ENCODE measurements at places on chromosomes 7 and 10.
A peak's percentile ranks its signal among the peaks of the same experiment; 100 is the strongest.

- DNase-seq = no peak
Measured at GRCh38 chr10:120077707-120078492, 185.4 kb downstream of the SEC23IP start.

- no peak for DNase-seq
Measured at GRCh38 chr10:97103316-97104080, 82.3 kb downstream of the SLIT1 start.

- no peak for DNase-seq
Measured at GRCh38 chr7:18607025-18607424, 111.5 kb downstream of the HDAC9 start.

DNA sequence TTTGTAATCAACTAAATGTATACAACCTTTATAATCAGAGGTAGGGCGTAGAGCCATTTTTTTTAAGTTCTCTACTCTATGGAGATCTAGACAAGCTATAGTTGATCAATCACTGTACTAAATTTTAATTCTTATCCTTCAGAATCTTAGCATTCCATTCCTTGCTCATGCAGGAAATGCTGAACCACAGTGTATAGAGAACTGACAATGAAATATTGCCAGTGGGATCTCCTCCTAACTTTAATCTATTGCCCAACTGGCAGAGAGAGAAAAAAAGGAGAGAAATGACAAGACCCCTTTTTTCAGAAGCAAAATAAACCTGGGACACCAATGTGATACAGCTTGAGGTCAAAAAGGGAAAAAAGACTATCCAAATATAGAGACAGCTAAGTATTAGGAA lies 26.4 kb upstream of the PPP3CB start:
- DNase-seq = no peak

DNA sequence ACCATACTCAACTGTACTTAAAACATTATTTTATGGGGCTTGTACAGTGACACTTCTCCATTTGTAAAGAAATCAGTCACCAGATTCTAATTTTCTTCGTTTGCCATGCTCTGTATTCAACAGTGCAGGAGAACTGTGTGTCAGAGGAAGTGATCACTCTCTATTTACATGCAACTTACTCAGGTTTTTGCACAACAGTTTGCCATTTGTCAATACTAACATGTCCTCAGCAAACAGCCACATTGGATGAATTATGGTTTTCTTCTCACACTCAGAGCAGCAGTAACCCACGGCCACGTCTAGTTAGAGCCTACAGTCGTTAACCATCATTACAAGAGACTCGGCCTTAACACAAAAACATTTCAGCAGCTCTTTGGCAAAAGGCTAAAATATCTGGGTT lies 69.2 kb upstream of the SP4 start:
- no peak for DNase-seq

GRCh38 chr10:102241032-102241443 lies 274 bp downstream of the PITX3 start:
- peak; percentile 50 for DNase-seq

GRCh38 chr10:42939685-42940366 lies 137.0 kb upstream of the RET start:
- DNase-seq = no peak

DNA sequence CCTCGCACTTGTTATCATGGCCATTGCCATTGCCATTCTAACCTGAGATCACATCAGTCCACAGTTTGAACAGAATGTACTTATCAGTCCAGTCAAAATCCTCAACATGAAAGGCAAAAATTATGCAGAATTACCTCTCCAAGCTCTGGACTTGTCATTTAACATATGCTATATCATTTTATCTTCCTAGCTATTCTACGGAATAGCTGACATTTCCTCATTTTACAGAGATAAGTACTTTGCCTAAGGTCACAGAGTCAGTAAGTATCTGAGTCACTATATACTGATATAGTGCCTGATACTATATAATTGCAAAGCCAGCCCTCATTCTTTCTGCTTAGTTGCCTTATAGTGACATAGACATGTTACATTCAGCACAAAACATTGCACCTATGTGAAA lies 456.9 kb upstream of the GHITM start:
- no peak for DNase-seq

DNA sequence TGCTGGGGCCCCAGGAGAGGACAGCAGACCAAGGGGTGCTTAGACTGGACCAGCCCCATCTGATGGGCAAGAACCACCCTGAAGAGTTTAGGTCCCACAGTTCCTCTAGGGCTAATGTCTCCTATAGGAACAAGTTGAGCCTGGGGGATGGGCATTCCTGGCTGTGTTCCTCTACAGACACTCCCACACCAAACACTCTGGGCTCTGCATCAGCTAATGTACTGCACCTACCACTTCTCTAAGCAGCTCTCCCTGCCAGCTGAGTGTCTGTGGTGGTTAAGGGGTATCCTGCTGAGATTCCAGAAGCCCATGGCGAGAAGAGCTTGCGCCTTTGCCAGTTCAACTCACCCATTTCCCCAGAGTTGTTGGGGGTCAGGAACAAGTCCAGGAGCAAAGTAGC lies 284.1 kb upstream of the CSTF2T start:
- DNase-seq = no peak

DNA sequence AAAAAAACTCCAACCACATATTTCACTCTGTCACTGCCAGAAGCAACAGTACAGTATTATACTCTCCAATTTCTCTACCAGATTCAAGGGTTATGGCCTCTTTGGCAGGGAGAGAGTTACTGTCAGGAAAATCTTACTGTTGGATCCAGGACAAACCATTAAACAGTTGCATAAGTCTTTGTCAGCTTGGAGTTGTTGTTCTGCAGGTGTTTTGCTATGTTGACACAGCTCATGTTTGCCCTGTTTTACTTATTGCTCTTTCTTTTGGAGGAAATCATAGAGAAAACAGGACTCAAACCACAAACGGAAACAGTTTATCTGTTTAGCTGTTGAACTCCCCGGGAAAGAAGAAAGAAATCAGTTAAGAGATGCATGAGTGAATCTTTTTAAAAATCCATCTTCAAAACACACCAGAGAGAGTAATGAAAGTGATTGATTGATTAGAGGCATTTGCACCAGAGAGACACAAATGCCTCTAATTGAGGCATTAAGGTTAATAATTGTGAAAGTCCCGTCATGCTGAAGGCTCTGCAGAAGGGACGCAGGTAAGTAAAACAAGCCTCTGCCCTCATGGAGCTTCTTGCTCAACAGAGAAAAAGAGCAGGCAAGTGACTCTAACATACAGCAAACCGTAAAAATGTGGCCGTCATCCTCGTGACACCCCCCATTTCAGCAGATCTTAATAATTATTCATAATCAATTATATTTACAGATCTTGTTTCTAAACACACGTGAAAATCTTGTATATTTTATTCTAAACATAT lies 38.7 kb upstream of the ARHGAP21 start:
- DNase-seq = no peak

- no peak for DNase-seq
Measured at GRCh38 chr10:32893434-32893833, 64.6 kb downstream of the ITGB1 start.

- DNase-seq = peak; percentile 78
Measured at GRCh38 chr7:815284-816216, 16.7 kb upstream of the SUN1 start.

DNA sequence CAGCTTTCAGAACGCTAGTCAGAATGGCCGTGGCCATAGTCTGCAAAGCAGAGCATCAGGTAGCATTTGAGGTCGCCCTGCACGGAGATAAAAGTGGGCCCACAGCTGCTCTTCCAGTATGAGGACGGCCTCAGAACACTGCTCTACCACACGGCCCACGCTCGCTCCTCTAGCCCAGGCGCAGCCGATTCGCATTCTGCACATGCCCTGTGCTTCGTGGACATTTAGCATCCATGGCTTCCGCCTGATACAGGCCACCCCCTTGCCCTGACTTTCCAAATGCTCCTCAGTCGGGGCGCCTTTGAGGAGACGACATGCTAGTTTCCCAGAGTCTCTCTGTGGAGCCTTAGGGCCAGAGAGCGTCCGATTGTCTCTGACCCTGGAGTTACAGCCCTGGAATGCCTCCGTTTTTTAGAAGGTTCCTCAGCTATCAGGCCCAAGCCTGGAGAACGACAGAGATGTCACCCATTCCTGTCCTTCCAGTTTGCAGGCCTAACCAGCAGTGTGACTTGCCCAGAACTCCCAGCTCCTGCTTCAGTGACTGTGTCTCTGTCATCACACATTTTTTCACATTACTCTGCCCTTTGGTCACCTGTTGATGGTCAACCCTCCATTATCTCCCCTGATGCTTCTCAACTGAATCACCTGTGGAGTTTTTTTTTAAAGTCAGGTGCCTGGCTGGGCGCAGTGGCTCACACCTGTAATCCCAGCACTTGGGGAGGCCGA lies 14.3 kb downstream of the STRA8 start:
- DNase-seq = no peak

DNA sequence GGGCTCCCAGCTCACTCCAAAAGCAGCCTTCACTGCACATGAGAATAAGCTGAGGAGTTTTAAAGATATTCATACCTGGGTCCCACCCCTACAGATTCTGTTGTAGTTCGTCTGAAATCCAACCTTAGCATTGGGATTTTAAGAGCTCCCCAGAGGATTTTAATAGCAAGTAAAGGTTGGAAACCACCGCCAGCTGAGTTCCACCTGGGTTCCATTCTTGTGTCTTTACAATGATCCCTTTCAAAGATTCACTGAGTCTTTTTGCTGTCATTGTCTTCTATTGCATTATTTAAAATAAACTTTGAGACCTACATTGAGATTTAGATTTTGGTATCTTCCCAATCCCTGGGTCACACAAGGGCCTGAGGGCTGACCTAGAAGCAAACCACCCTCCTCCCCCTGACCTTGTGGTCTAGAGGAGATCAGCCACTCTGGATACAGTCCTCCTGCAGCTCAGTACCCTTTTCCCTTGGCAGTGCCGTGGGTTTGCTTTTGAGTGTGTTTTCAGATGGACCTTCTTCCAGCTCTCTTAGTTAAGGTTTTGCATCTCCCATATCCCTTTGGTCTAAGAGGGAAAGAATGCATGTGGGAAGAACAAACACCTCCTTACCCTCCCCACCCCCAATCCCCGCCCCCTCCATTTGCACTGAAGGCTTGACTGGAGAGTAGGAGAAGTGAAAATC lies 22.6 kb upstream of the SIRT1 start:
- DNase-seq = no peak

DNA sequence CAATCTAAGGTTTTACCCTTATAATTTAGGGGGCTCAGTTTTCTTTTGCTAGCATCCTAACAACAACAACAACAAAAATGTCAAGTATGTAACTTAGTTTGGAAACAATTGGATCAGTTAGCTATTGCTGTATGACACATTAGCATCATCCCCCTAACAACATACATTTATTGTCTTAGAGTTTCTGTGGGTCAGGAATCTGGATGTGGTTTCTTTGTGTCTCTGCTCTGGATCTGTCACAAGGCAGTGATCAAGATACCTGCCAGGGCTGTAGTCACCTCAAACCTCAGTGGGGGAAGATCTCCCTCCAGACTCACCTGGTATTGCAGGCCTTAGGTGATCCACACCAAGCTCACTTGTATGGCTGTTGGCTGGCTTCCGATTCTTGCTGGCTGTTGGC lies 18.3 kb downstream of the CREB5 start:
- DNase-seq = no peak

DNA sequence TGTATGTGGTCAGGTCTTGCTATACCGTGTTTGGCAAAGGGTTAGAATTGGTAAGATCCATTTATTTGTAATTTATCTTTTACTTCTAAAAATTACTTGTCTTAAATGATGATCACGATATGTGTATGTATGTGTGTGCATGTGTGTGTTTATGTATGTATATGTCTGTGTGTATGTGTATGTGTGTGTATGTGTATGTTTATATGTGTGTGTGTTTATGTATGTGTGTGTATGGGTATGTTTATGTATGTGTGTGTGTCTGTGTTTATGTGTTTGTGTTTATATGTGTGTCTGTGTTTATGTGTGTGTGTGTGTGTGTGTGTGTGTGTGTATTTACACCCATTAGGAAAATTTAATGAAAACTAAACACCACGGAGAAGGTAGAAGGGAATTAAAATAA lies 176.9 kb upstream of the FZD8 start:
- DNase-seq = no peak

- DNase-seq = no peak
Measured at GRCh38 chr10:63586043-63586442, 64.8 kb downstream of the REEP3 start.

- no peak for DNase-seq
Measured at GRCh38 chr10:116085323-116085722, 187.7 kb downstream of the GFRA1 start.

DNA sequence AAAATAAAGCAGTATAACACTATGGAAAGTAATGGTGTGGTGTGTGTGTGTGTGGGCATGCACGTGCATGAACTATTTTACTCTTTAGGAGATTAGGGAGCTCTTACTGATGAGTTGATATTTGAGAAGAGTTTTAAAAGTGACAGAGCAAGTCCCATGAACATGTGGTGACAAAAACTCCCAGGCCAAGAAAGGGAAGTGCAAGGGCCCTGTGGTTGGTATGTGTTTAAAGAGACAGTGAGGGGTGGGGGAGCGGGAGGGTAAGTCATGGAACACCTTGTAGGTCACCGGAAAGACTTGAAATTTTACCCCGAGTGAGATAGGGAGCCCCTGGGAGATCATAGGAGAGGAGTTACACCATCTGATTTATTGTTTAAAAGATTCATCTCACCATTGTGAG lies 63.3 kb downstream of the AKR1B1 start:
- no peak for DNase-seq

GRCh38 chr7:11217848-11218565 lies 244.3 kb downstream of the PHF14 start:
- DNase-seq = no peak

DNA sequence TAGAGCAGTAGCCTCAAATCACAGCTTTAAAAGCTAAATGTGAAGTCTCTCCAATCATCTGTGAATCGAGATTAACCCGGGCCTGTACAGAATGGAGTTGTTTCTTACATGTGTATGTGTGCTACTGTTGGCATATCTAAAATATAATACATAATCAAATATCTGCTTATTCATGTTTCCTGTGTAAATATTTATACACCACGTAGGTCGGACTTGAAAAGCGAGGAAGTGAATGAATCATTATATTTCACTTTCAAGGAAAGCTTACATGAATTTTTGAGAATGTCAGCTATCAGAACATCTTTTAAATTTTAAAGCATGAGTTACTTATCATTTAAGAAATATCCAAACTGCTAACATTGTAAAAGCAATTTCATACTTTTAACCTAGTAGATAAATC lies 233.3 kb downstream of the SLC25A13 start:
- no peak for DNase-seq

- peak; percentile 21 for DNase-seq
Measured at GRCh38 chr10:124997306-124997705, 55.4 kb downstream of the ZRANB1 start.

- no peak for DNase-seq
Measured at GRCh38 chr10:80515511-80515910, 22.2 kb upstream of the SH2D4B start.

DNA sequence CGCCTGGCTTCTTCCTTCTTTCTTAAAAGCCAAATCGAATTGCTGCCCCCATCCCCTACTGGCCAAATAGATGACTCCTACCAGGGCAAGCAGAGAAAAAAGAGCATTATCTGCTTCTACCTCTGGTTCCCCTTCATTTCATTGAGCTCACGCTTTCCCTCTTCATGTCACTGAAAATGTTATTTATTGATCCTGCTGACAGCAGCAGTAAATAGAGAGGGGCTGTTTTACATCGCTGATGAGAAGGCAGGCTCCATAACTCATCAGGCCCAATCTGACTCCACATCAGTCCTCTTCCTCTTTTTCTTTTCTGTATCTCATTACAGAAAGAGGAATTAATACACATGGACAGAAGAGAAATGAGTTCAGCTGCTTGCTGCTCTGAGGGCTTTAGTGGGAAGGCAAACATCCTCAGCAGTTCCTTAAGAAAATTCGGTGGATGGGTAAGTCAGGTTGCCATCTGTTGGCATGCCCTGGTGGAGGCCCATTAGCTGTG lies 904.1 kb downstream of the KCNMA1 start:
- no peak for DNase-seq

Measured in left hindlimb (tissue), 1 donor.